Dorsolateral prefrontal cortex (tissue), 122 donors: ENCODE measurements at places on chromosomes 11 and 22. TPM values are rescaled to one million over a fixed set of nuclear protein-coding genes. Genes with fewer than 3 reads are reported as not detected.

The BBOX1 gene
- 15.9 TPM for total RNA-seq

GRCh38 chr11:28666632-28667031, 558.4 kb downstream of the METTL15 start:
- no peak for DNase-seq

The SCGB1A1 gene
- total RNA-seq: not detected

DNA sequence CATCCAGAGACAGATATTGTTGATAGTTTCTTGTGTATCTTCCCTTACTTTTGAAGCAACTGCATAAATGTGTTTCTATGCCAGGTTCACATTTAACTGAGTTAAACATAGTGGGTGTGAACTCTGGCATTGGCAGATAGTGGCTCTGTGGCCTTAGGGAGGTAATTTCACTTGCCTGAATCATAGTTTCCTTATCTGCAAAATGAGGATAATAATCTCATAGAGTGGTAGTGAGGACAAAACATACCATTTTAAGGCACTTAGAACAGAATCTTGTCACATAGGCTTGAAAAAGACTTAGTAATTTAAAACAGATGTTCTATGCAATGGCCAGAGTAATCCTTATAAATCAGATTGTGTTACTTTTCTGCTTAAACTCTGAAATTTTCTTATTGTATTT, 56.4 kb upstream of the SYN3 start:
- DNase-seq: no peak

The MOV10L1 gene
- total RNA-seq: 4.7 TPM

The CYP2D6 gene
- 2.6 TPM for total RNA-seq

The E2F8 gene
- not detected for total RNA-seq

The CAPRIN1 gene
- 158 TPM for total RNA-seq

The SYT13 gene
- total RNA-seq: 68.4 TPM

- no peak for DNase-seq
Observed at GRCh38 chr11:94332814-94333213, 28.4 kb downstream of the IZUMO1R start.
